ENCODE measurements at places on chromosomes 1 and 21. TPM values are rescaled to one million over a fixed set of nuclear protein-coding genes. Genes with fewer than 3 reads are reported as not detected.

The MYOG gene
- total RNA-seq = not detected

The FAM78B gene
- total RNA-seq = not detected

The SPATA21 gene
- not detected for total RNA-seq

The SSX2IP gene
- total RNA-seq = 2.3 TPM

The AURKAIP1 gene
- 247 TPM for total RNA-seq

DNA sequence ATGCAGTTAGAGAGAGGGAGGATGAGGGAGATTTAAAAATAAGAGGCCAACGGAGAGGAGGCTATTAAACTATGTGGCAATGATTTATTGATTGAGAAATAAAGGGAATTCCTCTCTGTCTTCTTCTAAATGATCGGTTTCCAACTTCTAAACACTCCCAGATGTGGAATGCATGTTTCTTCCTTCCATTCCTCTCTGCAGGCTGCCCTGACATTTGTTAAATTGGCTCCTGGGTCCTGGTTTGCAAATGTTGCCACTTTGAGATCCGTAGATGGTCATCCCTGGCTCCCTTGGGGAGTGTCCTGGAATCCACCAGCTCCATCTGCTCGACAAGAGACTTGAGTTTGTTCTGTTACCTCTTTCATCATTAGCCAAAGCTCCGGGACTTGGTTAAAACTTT lies 10.3 kb upstream of the C1orf198 start:
- peak; percentile 75 for DNase-seq
- H3K27me3 ChIP-seq = no peaks in the 10 kb centered on the region
- no peaks in the 10 kb centered on the region for H3K36me3 ChIP-seq
- no peak overlapping the region for H3K27ac ChIP-seq
- H3K4me1 ChIP-seq = no peaks in the 10 kb centered on the region

DNA sequence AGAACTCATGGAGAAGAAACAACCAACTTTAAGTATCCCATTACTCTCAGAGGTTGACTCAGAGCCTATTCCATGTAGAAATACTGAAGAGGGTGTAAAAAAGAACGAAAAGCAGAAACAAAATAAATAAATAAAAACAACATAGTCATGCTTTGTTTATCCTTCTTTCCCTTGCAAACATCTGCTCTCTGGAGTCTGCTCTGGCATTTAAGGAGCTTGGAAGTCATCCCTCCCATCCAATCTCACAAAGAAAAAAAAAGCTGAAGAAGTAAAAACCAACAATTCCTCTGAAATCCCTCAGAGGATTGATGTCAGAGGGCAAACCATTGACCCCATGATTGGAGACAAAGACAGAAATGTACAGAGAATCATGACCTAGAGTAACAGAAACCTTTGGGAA lies 302.6 kb upstream of the GREM2 start:
- H3K4me1 ChIP-seq = no peaks in the 10 kb centered on the region
- no peak overlapping the region for H3K4me3 ChIP-seq
- H3K36me3 ChIP-seq = no peaks in the 10 kb centered on the region
- no peak for DNase-seq

DNA sequence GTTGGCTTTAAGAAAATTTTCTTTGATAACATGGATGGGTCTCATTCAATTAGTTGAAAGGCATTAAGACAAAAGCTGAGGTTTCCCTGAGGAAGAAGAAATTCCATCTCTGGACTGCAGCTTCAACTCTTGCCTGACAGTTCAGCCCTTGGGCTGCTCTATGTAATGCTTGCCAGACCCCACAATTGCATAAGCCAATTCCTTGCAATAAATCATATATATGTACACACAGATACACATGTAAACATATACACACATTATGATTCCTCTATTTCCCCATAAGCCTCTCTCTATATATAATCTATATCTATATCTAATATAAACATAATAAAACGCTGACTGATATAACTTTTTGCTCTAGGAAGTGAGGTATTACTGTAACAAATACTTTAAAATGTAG lies 301.5 kb upstream of the PRMT6 start:
- H3K27me3 ChIP-seq = no peaks in the 10 kb centered on the region
- no peaks in the 10 kb centered on the region for H3K36me3 ChIP-seq

- H3K27ac ChIP-seq = no peak overlapping the region
- no peak overlapping the region for H3K4me3 ChIP-seq
- H3K27me3 ChIP-seq = no peaks in the 10 kb centered on the region
- no peaks in the 10 kb centered on the region for H3K4me1 ChIP-seq
- H3K36me3 ChIP-seq = no peaks in the 10 kb centered on the region
- no peak for DNase-seq
Measured at GRCh38 chr21:35882791-35883240, 177.5 kb downstream of the SETD4 start.

GRCh38 chr21:35690436-35690835 lies 369.9 kb downstream of the SETD4 start:
- no peak overlapping the region for H3K4me3 ChIP-seq
- DNase-seq = no peak
- no peaks in the 10 kb centered on the region for H3K27me3 ChIP-seq
- no peak overlapping the region for H3K27ac ChIP-seq
- H3K4me1 ChIP-seq = no peaks in the 10 kb centered on the region

GRCh38 chr1:201711811-201712210 lies 117.1 kb upstream of the IPO9 start:
- peaks cover 65% of the 10 kb centered on the region for H3K4me1 ChIP-seq
- no peak overlapping the region for H3K4me3 ChIP-seq
- H3K36me3 ChIP-seq = no peaks in the 10 kb centered on the region
- H3K27me3 ChIP-seq = no peaks in the 10 kb centered on the region
- peak overlapping the region; percentile 93 for H3K27ac ChIP-seq
- no peak for DNase-seq

DNA sequence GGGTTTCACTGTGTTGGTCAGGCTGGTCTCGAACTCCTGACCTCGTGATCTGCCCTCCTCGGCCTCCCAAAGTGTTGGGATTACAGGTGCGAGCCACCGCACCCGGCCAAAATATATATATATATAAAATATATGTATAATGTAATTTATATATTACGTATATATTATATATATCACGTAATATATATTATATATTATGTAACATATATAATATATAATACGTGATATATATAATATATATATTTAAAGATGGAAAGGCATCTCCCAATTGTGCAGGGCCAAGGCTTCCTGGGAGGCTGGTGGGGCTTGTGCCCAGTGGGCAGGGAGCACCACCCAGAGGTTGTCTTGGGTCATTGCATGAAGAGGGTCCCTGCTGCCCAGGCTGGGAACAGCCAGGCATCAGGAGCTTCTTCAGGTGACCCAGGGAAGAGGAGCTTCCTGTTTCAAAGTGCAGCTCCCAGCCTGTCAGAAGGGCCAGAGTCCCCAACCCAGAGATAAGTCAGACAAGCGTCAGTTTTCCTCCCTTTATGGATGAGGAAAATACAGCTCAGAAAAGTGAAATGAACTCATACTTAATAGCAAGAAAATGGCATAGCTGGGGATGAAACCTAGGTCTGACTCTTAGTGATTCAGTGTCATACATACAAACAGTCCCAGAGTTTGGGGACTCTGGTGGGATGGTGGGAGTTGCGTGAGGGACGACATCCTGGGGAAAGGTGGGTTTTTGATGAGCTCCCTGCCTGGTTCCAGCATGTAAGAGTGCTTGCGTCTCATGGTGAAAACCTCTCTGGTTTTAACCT lies 12.0 kb downstream of the UBE2Q1 start:
- H3K4me1 ChIP-seq = no peaks in the 10 kb centered on the region
- peaks cover 25% of the 10 kb centered on the region for H3K36me3 ChIP-seq
- no peak overlapping the region for H3K27ac ChIP-seq
- no peaks in the 10 kb centered on the region for H3K27me3 ChIP-seq

Data from ascending aorta (tissue), 2 donors.